ENCODE measurements at places on chromosomes 5 and 9. TPM values are rescaled to one million over a fixed set of nuclear protein-coding genes. Genes with fewer than 3 reads are reported as not detected.

The IRGM gene
- total RNA-seq, result 0.48 TPM

The SMIM32 gene
- not detected for total RNA-seq

The PCDHGA12 gene
- total RNA-seq, result 2.9 TPM

The SOHLH1 gene
- not detected for total RNA-seq

The NR6A1 gene
- total RNA-seq, result 2.6 TPM
